ENCODE measurements at places on chromosomes 7 and 10. TPM values are rescaled to one million over a fixed set of nuclear protein-coding genes. Genes with fewer than 3 reads are reported as not detected.

GRCh38 chr7:47941136-47941844 is 7.0 kb downstream of the PKD1L1 start:
- H3K4me1 ChIP-seq, result peaks cover 17% of the 10 kb centered on the region
- no peak overlapping the region for H3K4me3 ChIP-seq
- H3K27ac ChIP-seq, result peak overlapping the region; percentile 68
- H3K27me3 ChIP-seq, result no peaks in the 10 kb centered on the region
- H3K36me3 ChIP-seq, result no peaks in the 10 kb centered on the region
- peak; percentile 71 for DNase-seq

DNA sequence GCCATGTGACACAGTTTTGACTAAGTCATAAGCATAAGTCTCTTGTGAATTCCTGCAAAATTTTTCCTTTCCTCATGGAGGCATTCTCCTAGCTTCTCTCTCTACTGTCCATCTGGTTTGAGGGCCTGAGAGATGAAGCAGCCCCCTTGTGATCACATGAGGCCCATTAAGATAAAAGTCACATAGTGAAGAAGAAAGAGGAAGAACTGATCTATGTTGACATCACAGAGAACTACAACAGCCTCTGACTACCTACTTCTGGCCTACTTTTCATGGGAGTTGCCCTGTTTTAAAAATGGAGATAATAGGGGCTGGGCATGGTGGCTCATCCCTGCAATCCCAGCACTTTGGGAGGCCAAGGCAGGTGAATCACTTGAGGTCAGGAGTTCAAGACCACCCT is 50.4 kb downstream of the TFEC start:
- no peak overlapping the region for H3K4me3 ChIP-seq
- no peak for DNase-seq
- no peak overlapping the region for H3K27ac ChIP-seq
- H3K4me1 ChIP-seq, result no peaks in the 10 kb centered on the region
- H3K36me3 ChIP-seq, result no peaks in the 10 kb centered on the region

- DNase-seq, result peak; percentile 78
- peak overlapping the region; percentile 53 for H3K4me3 ChIP-seq
- peak overlapping the region; percentile 51 for H3K27ac ChIP-seq
- no peaks in the 10 kb centered on the region for H3K36me3 ChIP-seq
- 0 out of 2 replicates have a peak, but pooled peaks cover 3% of the 10 kb centered on the region for H3K4me1 ChIP-seq
Observed at GRCh38 chr10:52308251-52309031, 5.6 kb upstream of the DKK1 start.

- H3K27ac ChIP-seq, result no peak overlapping the region
- H3K27me3 ChIP-seq, result peaks cover under 1% of the 10 kb centered on the region
- H3K4me1 ChIP-seq, result peaks cover 3% of the 10 kb centered on the region
- H3K4me3 ChIP-seq, result no peak overlapping the region
- no peak for DNase-seq
Observed at GRCh38 chr10:44385696-44386441, 972 bp upstream of the CXCL12 start.

The CAV2 gene
- total RNA-seq, result 217 TPM

The VWA2 gene
- not detected for total RNA-seq

GRCh38 chr7:106896231-106896630 is 31.1 kb downstream of the PIK3CG start:
- H3K4me1 ChIP-seq, result no peaks in the 10 kb centered on the region
- no peaks in the 10 kb centered on the region for H3K36me3 ChIP-seq
- no peak overlapping the region for H3K4me3 ChIP-seq
- no peaks in the 10 kb centered on the region for H3K27me3 ChIP-seq

GRCh38 chr10:58511765-58512490 is 744 bp upstream of the BICC1 start:
- no peaks in the 10 kb centered on the region for H3K27me3 ChIP-seq
- no peaks in the 10 kb centered on the region for H3K36me3 ChIP-seq
- H3K4me3 ChIP-seq, result peak overlapping the region; percentile 72
- peak overlapping the region; percentile 86 for H3K27ac ChIP-seq
- H3K4me1 ChIP-seq, result peaks cover 7% of the 10 kb centered on the region
- DNase-seq, result peak; percentile 43

DNA sequence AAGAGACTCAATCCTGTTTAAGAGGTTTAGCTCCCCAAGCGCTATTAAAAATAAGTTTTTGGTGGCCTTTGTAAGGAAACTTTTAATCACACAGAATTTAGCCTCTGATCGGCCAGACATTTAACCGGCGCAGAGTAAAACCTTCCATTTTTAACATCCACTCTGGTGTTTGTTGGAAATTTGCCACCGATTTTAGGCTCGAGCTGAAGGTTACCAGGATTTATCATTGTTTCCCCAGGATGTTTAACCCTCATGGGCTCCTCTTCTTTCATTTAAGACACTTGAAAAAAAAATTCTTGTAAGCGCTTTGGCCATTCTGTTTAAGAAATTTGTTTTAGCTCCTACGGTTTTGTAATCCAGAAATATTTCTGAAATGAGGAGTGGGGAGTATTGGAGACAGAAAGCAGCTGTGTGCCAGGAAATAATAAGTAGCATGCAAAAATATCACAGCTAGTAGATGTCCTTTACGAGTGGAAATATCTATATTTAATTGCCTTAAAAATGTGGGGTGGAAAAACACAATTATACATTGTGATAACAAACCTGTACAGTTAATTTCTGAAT is 3.4 kb downstream of the NEUROD6 start:
- no peak overlapping the region for H3K27ac ChIP-seq
- no peaks in the 10 kb centered on the region for H3K4me1 ChIP-seq
- no peaks in the 10 kb centered on the region for H3K36me3 ChIP-seq
- no peak overlapping the region for H3K4me3 ChIP-seq
- peaks cover 2% of the 10 kb centered on the region for H3K27me3 ChIP-seq

DNA sequence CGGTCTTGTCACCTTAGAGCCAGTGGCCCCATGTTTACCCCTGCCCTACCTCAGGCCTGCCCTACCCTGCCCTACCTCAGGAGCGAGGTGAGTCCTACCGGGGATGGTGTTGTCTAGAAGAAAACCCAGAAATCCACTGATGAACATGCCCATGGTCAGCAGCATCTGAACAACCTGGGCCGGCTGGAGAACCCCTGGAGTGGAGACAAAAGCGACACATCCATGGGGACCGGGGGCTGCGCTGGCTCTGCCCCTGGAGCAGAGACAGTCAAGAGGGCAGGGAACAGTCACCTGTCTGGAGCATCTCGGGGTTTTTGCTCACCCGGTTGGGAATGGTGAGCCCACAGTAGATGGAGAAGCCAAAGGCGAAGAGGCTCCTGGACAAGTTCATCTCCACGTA is 36.3 kb downstream of the STRA8 start:
- no peaks in the 10 kb centered on the region for H3K4me1 ChIP-seq
- peaks cover 26% of the 10 kb centered on the region for H3K27me3 ChIP-seq
- no peak overlapping the region for H3K4me3 ChIP-seq

The TDRD1 gene
- not detected for total RNA-seq

DNA sequence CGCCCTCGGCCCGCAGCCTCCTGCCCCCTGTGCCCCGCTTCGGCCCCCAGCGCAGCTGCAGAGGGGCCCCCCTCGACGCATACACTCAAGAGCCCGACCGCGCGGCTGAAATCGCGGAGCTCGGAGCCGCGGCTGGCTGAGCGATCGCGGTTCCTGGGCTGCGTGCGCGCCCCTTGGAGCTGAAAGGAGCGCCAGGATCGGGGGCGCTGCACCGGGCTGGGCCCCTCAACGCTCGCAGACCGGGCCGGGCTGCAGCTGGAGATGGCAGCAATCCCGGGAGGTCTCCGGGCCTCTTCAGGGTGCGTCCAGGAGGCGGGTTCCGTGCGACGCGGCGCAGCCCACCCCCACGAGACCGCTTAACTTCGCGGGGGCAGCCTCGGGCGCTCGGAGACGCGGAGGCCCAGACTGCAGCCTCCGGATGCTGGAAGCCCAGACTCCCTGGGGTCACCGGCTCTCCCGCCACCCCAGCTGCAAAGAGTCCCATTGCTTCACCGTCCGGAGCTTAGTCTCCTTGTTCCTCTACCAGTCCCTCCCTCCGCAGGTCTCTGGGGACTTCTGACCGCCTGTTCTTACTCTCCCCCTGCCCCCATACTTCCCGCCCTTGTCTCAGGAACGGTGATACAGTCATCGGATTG is 73.0 kb upstream of the LRRC4 start:
- peaks cover 2% of the 10 kb centered on the region for H3K4me1 ChIP-seq
- no peaks in the 10 kb centered on the region for H3K36me3 ChIP-seq
- peaks cover 45% of the 10 kb centered on the region for H3K27me3 ChIP-seq
- H3K4me3 ChIP-seq, result peak overlapping the region; percentile 34
- no peak for DNase-seq

The FANK1 gene
- total RNA-seq, result 1.9 TPM

The NODAL gene
- total RNA-seq, result not detected

DNA sequence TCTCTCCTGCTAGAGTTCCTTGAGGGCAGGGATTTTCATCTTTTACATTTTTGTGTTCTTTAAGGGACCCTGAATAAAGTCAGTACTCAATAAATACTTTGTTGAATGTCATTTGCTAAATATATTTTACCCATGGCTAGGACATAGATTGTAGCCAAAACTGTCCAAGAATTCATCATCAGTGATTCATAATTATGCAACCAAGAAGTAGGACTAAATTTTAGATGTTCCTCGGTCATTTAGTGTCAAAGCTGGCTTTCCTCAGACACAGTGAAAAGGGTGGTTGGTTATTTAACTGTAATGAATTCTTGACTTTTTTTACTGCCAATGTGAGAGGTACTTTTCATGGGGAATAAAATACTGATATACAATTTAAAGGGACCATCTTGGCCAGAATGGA is 3.3 kb downstream of the NUDT13 start:
- H3K36me3 ChIP-seq, result peaks cover 3% of the 10 kb centered on the region
- H3K4me3 ChIP-seq, result no peak overlapping the region
- DNase-seq, result peak; percentile 45
- H3K27me3 ChIP-seq, result no peaks in the 10 kb centered on the region
- peaks cover 11% of the 10 kb centered on the region for H3K4me1 ChIP-seq

DNA sequence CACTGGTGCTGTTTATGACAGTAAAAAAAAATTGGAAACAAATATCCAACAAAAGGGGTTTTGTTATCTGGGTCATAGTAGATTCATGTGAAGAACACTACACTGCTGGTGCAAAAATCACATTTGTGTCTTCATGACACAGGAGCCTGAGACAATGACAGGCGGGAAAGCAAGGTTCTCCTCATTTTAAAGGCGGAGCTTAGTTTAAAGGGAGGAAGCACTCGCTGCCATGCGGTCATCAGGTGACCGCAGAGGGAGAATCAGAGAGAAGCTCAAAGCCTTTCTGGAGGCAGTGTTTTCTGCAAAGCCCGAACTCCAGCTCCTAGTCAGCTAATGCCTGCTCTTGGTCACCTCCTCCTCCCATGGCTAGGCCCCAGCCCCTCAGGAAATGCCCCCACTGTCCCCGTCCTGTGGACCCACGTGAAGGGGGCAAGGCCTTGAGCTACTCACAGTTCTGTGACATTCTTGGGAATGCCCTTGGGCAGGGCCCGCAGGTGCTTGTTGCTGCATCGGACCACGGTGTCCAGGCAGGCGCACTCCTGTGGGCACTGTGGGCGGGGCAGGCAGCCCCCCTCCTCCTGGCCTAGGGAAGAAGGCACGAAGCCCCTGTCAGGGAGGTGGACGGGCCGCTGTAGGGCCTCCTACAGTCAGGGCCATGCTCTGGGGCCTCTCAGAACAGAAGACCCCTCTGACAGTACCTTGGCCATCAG is 146.1 kb downstream of the SLIT1 start:
- H3K27ac ChIP-seq, result no peak overlapping the region
- no peaks in the 10 kb centered on the region for H3K36me3 ChIP-seq
- no peak overlapping the region for H3K4me3 ChIP-seq
- DNase-seq, result no peak
- H3K27me3 ChIP-seq, result peaks cover 28% of the 10 kb centered on the region
- H3K4me1 ChIP-seq, result peaks cover 5% of the 10 kb centered on the region

GRCh38 chr10:17923728-17924127 is 28.0 kb upstream of the SLC39A12 start:
- no peaks in the 10 kb centered on the region for H3K36me3 ChIP-seq
- no peaks in the 10 kb centered on the region for H3K27me3 ChIP-seq
- H3K4me3 ChIP-seq, result no peak overlapping the region
- peaks cover 4% of the 10 kb centered on the region for H3K4me1 ChIP-seq
- peak; percentile 95 for DNase-seq
- H3K27ac ChIP-seq, result peak overlapping the region; percentile 78

DNA sequence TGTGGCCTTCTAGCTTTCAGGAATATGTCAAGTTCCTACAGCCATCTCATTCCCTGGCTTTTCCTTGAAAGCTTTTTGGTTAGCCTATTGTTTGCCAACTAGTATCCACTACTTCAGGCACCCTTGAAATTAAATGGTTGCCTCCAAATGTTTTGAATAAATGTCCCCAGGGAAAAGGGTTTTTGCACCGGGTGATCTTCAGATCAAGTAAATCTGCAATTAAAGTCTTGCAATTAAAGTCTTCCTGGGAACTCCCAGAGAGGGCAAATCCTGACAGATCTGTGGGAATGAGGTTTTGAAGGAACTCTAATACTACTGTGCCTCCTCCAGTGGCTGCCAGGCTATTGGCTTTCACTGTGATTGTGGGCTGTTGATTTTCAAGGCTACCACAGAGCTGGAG is 17.7 kb upstream of the ZNRF2 start:
- peaks cover 23% of the 10 kb centered on the region for H3K27me3 ChIP-seq
- H3K4me3 ChIP-seq, result no peak overlapping the region
- no peaks in the 10 kb centered on the region for H3K36me3 ChIP-seq
- no peak overlapping the region for H3K27ac ChIP-seq
- H3K4me1 ChIP-seq, result no peaks in the 10 kb centered on the region
- DNase-seq, result no peak

The HSPB1 gene
- total RNA-seq, result 48.6 TPM

GRCh38 chr7:138235207-138235606 is 158.9 kb downstream of the AKR1D1 start:
- H3K27me3 ChIP-seq, result no peaks in the 10 kb centered on the region
- H3K4me1 ChIP-seq, result no peaks in the 10 kb centered on the region
- no peaks in the 10 kb centered on the region for H3K36me3 ChIP-seq

The SPDYE6 gene
- not detected for total RNA-seq

The PILRA gene
- not detected for total RNA-seq

DNA sequence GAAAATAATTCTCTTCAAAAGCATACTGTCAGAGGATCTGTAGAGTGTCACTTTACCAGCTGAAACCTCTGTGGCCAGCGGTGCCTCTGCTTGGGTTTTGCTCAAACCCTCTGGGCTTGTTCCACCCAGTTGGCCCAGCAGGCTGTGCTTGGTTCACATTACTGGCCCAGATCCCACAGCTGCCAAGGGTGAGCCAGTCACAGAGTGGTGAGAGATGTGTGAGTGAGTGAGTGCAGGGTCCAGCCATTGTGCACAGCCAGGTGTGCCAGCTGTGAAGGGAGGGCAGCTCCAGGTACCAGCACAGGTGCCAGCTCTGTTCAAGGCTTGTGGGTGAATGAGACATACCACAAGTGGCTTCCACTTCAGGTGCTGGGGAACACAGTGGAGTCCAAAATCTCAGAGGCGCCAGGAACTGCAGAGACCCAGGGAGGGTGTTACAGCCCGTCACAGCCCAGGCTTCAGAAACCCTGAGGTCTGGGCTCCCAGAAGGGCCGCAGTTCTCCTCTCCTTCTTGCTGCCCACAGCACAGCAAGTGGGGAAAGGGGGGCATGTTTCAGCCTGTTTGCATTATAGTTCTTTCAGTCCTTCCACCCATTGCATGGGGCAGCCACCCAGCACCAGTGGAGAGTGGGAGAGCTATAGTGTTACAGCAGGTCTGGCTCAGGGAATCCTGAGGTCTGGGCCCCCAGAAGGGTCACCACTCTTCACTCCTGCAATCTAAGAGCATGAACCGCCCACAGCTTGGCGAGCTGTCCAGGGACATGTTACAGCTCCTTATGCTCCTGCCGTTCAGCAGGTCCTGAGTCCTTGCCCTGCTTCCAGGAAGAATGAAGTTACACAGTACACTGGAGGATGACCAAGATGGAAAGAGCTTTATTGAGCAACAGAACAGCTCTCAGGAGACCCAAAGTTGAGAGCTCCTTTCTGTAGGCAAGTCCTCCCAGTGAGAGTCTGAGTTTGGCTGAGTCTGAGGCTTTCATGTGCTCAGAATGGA is 931.7 kb upstream of the SORCS1 start:
- H3K4me1 ChIP-seq, result no peaks in the 10 kb centered on the region
- DNase-seq, result no peak
- no peaks in the 10 kb centered on the region for H3K36me3 ChIP-seq
- no peak overlapping the region for H3K27ac ChIP-seq
- H3K27me3 ChIP-seq, result no peaks in the 10 kb centered on the region

Measured in IMR-90 (cell line).